ENCODE measurements at places on chromosomes 3 and 15.

DNA sequence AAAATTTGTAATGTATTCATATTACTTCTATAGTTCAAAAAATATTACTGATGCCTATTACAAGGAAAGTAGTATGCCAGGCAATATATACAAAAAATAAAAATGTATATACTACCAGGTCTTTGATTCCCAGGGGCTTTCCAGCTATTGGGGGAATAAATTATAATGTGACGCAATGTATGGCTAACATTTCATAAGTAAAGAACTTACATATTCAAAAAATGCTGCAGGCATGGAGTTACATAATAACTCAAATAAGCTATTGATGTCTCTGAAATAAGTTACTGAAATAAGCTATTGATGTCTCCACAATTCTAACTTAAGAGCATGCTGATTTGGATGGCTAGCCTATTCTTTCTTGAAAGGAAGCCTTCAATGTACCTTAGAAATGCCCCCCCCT, 30.2 kb downstream of the MCCC1 start:
- DNase-seq, result no peak

GRCh38 chr3:189937302-189938127, 183.2 kb downstream of the P3H2 start:
- DNase-seq, result no peak

GRCh38 chr3:53169832-53170324, 8.9 kb downstream of the PRKCD start:
- no peak for DNase-seq

GRCh38 chr15:101063212-101063611, 144.1 kb downstream of the LRRK1 start:
- no peak for DNase-seq

GRCh38 chr3:12955651-12956315, 114.4 kb upstream of the RPL32 start:
- no peak for DNase-seq
